Progenitor cell of endocrine pancreas (in vitro differentiated cells): ENCODE measurements at places on chromosomes 11 and 22.

- DNase-seq: no peak
Observed at GRCh38 chr22:29330753-29331152, 15.3 kb upstream of the RASL10A start.

GRCh38 chr11:132134322-132134721, 763.9 kb downstream of the NTM start:
- no peak for DNase-seq

DNA sequence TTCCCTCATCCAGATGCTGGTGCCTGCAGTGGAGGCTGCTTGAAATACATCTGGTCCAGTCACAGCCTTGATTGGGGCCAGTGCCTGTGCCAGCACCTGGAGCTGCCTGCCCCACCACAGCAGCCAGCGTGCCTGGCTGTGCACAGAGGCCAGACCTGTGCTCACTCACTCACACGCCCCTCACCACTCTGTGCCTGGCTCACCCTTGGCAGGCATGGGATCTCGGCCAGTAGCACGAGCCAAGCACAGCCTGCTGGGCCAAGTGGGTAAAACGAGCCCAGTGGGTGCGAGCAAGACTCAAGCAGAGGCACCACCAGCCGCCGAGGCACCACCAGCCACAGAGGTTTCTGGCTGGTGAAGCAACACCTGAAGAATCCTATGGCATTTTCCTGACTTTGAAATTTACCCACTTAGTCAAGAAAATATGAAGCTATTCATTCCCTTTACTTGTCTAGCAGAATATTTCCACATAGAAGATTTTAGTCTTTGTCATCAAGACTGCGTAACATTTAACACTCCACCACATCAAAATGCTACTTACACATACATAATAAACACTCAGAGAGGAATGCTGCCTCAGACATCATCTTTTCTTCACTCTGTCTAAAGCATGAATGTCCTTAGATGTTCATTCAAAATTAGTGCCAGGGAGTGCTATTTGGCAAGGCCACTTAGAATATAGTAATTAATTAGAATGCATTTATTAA, 424.3 kb upstream of the FAT3 start:
- no peak for DNase-seq

DNA sequence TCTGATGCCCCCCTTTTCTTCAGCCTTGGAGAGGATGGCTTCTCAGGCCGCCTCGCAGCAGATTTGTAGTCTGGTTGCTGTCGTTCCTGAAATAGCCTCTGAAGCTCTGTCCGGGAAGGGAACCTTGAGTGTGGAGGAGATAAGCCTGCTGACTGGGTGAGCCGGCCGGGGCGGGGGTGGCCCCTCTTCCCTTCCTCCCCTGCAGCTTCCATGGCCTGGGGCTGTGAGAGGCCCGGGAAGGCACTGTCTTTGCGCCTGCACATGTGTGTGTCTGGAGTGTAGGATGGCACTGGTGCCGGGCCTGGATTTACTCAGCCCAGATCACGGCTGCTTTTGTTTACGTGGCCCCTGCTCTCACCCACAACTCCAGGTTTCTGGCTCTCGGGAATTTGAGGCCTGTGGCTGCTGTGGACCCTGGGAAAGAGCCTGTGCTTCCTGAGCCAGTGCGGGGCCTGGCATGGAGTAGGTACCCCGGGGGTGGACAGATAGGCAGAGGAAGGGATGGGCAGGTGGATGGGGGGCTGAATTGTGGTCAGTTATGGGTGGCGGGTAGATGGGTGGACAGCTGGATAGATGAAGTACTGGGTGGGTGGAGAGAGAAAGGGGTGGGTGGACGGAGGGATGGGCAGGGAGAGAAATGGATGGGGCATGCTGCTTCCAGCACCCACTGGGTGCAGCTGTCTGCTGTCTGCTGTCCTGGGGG, 16.6 kb downstream of the KCNQ1 start:
- no peak for DNase-seq

- no peak for DNase-seq
Observed at GRCh38 chr11:124798991-124799347, 1.2 kb downstream of the MSANTD2 start.

DNA sequence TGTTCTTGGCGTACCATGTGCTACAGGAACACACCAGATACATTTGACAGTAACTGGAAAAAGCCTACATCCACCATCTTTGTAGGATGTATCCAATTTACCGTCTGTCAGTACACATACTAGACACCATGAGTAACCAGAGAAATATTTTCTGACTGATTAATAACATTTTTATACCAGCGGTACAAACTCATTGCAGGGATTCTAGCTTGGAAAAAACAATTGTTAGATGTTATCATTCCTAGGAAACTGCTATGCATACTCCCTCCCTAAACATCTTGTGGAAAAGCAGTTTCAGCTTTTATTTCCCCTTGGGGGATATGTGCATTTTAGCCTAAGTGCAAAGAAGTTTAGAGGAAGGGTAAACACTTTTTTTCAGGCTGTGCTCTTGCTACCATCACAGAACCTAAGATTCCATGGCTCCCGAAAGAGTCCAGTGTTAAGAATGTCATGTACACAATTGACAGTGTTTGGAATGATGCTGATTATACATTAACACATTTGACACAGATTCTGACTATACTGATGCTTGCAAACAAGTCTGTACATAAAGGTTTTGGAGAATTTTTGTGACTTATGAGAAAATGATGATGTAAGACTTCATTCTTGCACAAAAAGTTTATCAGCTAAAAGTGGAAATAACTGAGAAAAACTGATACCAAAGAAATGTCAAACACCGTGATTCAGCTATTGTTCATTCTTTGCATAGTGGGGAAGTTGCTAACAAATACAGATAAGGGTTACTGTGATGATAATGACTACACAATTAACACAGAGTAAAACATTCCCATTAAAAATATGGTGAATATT, 23.7 kb downstream of the NCF4 start:
- DNase-seq: no peak

DNA sequence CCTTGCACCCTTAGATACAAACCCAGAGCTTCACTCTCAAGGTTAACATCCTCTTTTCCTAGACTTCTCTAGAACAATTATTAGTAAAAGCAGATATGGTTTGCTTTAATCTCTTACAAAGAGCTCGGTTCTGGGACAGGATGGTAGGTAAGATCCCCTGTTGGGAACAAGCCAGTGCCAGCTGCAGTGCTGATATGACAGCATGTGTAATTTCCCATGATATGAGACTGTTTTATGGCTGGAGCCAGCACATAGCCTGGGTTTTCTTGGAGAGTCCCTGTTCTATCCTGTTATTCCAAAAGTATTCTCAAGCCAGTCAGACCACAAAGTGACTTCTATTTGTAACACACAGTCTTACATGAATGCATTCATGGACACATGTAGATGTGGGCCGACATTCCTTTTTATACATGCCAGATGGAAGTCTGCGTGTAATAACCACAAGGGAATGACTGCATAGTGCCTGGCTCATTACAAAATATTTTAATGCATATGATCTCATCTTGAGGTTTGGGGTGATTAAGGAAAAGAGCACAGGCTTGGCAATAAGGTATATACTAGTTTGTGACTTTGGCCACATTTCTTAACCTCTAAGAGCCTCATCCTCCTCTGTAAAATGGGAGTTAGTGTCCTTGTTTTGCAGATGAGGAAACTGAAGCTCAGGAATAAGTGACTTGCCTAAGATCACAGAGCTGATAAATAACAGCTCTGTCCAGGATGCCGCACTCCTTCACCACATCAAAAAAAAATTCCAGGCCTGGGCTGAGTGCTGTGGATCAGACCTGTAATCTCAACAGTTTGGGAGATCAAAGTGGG, 21.8 kb downstream of the CLMP start:
- DNase-seq: no peak

DNA sequence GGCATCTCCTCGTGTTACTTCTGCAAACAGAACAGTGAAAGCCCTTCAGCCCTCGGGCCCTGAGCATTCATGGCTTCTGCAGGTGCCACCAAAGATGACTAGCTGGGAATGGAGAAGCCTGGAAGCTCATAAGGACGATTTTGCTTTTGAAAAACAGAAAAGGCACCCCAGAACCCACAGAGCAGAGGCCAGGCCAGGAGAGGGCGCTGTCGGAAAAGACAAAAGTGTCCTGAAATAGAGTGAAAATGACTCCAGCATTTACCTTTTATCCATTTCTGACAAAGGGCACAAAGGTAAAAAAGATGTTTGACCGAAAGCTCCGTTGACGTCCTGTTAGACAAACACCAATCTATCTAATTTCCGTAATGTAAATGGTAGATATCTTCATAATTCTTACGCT, 37.6 kb downstream of the ZNF195 start:
- DNase-seq: no peak

GRCh38 chr22:32518848-32519247, 44.2 kb downstream of the FBXO7 start:
- DNase-seq: no peak

DNA sequence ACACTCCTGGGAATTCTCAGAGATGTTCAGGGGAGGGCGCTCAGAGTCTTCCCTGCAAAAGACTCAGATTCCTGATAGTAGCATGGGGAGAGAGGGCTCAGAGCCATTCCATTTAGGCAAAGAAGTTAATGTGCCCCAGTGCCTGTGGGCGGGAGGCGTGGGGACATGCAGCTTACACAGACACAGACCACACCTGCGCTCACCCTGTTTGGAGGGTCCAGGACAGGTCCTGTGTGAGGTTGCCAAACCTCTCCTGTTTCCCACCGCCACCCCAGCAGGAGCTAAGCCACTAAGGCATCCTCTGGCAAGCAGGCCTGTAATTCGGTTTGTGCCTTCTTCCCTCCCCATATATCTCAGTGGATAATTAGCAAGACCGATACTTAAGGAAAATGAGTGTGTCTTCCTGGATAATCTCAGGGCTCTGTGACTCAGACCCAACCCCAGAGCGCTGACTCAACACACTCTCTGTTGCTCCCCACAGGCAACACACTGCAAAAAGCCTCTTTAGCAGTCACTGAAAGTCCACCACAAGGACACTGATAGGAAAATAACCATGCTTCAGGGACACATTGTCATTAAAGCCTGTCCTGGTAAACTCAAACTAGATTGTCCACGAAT, 118.9 kb upstream of the LMO1 start:
- no peak for DNase-seq

GRCh38 chr22:20101638-20102037, 14.3 kb upstream of the RANBP1 start:
- DNase-seq: no peak

DNA sequence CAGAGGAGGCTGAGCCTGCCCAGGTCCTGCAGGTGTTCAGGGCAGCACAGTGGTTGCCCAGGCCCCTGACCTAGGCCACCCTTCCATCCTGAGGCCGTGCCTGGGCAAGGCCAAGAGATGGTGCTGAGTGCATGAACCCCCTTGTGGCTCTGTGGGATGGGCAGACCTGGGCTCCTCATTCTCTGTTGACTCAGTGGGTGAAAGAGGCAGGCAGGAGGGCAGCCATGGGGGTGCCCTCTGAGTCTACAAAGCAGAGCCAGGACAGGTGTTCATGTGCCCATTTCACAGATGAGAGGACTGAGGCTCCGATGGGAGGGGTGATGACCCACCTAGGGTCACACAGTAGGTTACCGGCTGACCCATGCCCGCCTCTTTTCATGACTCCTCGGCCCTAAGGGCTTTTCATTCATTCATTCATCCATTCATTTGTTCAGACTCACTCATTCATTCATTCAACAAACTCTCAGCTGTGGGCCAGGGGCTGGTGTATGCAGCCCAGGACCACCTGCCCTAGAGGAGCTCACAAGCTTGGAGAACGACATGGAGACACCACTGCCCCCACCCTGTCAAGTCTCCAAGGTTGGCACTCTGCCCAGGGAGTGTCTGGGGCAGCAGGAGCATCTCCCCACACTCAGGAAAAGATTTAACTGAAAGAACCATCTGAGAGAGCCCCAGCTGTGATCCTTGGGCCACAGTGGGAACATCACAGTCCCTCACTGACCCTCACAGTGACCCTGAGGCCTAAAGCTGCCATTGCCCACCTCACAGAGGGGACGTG, 40.5 kb downstream of the IGLL5 start:
- DNase-seq: no peak

GRCh38 chr11:11984563-11984962, 23.9 kb downstream of the DKK3 start:
- no peak for DNase-seq

DNA sequence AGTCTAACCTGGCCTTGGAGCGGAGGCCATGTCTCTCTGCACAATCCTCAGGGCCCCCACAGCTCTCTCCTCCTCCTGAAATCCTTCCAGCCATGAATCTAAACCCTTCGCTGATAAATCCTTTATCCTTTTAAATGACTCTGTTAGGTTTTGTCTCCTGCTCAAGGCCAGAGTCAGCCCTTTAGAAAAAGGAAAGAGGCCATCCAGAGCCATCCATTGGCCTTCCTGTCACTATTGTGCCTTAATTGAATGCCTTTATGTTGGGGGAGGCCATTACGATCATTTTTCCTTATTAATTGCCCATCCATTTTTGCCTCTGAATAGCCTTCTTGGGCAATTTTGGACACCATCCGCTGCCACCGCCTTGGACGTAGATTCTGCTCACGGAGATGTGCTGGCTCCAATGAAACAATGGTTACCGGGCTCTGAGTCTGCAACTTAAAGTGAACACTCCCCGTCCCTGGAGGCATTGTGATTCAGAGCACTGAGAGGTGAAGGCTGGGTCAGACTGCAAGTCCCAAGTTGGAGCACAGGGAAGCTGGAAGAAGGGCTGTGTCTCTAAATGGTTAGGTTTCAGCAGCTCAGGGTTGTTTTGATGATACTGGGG, 213.0 kb upstream of the E2F8 start:
- DNase-seq: no peak

DNA sequence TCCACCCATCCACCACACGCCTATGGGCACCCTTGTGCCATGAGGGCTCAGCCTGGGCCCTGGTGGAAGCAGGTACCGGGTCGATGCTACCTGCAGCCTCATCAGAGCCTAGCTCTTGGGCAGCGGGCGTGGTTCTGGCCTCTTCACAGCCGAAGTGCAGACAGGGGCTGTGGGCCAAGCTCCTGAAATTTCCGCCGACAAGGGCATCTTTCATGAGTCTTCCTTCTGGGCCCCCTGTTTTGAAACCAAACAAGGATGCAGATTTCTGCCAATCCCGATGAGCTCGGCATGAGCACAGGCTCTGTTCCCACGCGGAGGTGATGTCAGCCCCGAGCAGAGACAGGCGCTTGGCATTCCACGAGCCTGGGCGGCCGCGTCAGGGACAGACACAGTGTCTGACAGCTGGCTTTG, 22.6 kb upstream of the MGAT3 start:
- DNase-seq: no peak

DNA sequence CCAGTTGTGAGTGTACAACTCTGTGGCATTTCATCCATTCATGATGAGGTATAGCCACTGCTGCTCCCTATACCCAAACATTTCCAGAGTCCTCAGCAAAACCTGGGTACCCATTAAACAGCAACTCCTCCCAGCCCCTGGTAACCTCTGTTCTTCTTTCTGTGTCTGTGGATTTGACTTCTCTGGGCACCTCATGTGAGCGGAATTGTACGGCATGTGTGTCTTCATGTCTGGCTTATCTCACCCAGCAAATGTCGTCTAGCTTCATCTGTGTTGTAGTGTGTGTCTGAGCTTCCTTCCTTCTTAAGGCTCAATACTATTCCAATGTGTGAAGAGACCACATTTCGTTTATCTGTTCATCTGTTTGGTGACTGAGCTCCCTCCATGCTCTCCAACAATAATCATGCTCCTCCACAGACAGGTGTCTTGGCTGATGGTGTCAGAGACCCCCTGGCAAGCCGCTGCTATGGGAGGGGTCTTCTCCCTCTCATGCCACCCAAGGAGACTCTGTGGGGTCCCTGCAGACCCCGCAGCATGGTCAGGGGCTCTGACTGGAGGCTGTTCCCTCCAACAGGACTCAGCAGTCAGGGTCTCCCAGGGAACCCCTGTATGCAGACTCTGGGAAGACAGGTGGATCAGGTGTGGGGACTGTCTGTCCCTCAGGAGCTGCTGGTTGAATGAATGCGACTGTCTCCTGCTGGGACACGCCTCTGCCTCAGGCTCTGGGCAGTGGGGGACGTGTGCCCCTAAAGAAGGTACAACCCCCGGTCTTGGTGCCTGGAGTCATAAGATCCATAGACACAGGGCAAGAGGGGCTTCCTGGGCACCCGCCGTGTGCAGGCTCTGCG, 52.7 kb downstream of the SMIM38 start:
- no peak for DNase-seq
